ENCODE measurements at places on chromosomes 5 and 9. TPM values are rescaled to one million over a fixed set of nuclear protein-coding genes. Genes with fewer than 3 reads are reported as not detected.

DNA sequence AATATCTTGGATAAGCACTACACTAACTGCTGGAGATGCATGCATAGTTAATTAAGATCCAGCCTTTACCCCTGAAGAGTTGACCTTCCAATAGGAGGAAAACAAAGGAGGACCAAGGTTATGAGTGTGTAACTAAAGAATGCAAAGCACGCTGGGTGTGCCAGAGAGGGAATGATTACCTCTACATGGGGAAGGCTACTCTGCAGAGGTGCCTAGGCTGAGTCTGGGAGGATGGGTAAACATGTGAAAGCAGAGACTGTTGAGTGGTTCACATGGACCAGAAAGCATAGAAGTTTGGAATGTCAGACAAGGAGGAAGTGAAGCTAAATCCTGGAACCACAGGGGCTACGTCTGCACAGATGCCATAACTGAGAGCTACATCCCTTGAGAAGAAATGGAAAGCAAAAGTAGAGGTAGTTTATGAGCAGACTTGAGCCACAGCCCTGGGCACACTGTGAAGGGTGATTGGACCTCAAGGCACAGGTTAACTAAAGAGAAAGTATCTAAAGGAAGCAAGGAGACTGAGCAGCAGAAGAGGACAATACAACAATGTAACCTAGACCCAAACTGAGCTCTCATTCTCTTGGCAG, 176.2 kb downstream of the DENND1A start:
- no peaks in the 10 kb centered on the region for H3K27me3 ChIP-seq
- H3K36me3 ChIP-seq, result no peaks in the 10 kb centered on the region
- peaks cover 10% of the 10 kb centered on the region for H3K4me1 ChIP-seq
- DNase-seq, result no peak

- no peaks in the 10 kb centered on the region for H3K36me3 ChIP-seq
- no peak overlapping the region for H3K27ac ChIP-seq
- no peaks in the 10 kb centered on the region for H3K4me1 ChIP-seq
- no peaks in the 10 kb centered on the region for H3K27me3 ChIP-seq
- no peak for DNase-seq
These were observed 87.3 kb downstream of the INSYN2B start for GRCh38 chr5:169893010-169893409.

GRCh38 chr5:114355086-114355830, 6.6 kb upstream of the KCNN2 start:
- H3K4me3 ChIP-seq, result no peak overlapping the region
- no peak overlapping the region for H3K27ac ChIP-seq
- no peaks in the 10 kb centered on the region for H3K27me3 ChIP-seq

The ANKRD55 gene
- total RNA-seq, result not detected

The FOXI1 gene
- total RNA-seq, result not detected

The KLHL9 gene
- 22.1 TPM for total RNA-seq

DNA sequence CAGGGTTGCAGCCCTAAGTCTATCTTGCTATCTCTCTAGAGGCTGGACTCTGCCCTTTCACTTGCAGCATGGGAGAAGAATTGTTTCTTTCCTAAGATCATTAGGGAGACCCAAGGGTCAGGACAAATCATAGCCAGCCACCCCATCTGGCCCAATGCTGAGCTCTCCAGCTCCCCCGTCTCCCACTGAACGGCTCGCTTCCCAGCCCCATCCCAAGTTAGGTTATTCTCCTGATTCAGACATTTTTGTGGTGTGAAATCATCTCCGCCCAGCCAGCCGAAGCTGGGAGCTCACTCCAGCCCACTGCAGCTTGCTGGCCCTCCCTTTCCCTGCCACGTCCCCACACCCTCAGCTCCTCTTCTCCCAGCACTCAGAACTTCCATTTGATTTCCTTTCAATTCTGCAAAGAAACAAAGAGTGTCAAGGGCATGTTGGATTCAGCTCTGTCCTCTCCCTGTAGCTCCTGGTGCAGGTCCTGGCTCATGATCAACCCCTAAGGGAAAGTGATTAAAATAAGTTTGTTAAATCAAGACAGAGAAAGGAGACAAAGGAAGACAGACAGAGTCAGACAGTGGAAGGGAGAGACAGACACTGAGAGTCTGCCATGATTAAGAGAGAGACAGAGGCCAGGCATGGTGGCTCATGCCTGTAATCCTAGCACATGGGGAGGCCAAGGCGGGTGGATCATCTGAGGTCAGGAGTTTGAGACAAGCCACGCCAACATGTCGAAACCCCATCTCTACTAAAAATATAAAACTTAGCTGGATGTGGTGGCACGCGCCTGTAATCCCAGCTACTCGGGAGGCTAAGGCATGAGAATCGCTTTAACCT, 12.6 kb upstream of the SPARC start:
- H3K4me1 ChIP-seq, result peaks cover 18% of the 10 kb centered on the region
- H3K36me3 ChIP-seq, result no peaks in the 10 kb centered on the region
- no peak overlapping the region for H3K27ac ChIP-seq
- no peak for DNase-seq
- no peaks in the 10 kb centered on the region for H3K27me3 ChIP-seq

DNA sequence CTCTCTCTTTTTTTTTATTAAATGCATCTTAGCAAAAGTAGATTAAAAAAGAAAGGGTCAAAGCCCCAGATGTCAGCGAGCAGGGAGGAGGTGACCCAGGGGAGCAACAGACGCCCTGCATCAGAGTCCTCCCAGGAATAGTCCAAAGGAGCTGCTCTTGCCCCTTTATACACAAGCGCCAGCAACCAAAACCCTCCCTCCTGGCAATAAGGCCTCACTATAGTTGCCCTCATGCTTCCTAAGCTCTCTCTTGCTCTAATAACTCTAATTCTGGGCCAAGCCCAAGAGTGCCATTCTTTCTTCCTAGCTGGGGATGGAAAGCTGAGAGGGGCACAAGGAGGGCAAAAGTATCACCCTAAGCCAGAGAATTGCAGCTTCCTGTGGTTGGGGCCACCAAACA, 26.3 kb downstream of the PCDHGC5 start:
- H3K4me3 ChIP-seq, result no peak overlapping the region
- H3K27ac ChIP-seq, result peak overlapping the region; percentile 93
- H3K27me3 ChIP-seq, result 0 out of 2 replicates have a peak, but pooled peaks cover 4% of the 10 kb centered on the region
- no peak for DNase-seq
- H3K36me3 ChIP-seq, result peaks cover 10% of the 10 kb centered on the region

DNA sequence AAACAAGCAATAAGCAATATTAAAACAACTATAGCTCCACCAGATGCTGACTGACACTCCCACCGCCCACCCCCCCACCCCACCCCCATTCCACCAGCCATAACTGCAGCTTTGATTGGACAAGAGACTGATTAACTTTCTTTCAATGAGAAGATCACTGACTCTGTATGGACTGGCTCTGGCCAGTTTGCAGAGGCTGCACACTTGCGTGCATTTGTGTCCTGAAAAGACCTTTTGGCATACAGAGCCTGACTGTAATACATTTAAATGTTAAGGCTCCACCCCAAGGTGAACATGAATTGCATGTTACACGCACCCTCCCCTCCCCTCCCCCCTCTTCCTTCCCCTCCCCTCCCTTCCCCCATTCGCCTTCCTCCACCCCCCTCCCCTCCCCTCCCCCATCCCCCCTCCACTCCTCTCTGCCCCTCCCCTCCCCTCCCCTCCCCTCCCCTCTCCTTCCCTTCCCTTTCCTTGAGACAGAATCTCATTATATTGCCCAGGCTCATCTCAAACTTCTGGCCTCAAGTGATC, 31.1 kb downstream of the FGD3 start:
- H3K36me3 ChIP-seq, result peaks cover 19% of the 10 kb centered on the region
- no peaks in the 10 kb centered on the region for H3K27me3 ChIP-seq
- H3K4me1 ChIP-seq, result peaks cover 10% of the 10 kb centered on the region
- DNase-seq, result peak; percentile 21

GRCh38 chr9:20703146-20703545, 19.1 kb downstream of the FOCAD start:
- no peaks in the 10 kb centered on the region for H3K36me3 ChIP-seq
- DNase-seq, result no peak
- no peak overlapping the region for H3K27ac ChIP-seq

DNA sequence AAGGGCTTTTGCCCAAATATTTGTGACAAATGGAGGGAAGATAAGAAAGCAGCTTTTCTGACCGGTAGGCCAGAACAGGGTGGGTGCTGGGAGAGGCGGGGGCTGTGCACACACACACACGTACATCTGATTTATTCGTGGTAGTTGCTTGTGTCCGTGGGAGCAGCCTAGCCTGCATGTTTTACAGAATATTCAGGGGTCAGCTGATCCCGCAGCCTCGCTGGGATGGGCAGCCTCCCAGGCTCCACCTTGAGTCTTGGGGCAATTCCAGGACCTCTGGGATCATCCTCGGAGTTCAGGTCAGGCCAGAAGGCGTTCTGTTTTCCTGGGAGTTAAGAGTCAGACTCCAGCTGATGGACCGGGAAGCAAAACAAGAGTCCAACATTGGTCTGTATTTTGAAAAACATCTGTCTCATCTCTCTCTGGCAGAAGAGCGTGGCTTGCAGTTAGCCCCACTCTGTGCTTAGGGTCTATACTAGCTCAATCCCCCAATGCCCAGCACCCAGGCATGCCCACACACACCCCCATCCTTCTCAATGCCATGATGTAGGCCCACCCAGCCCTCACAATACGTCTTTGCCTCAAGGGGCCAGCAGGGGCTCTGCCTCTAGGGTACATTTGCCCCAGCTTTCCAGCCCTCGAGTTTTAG, 210.6 kb downstream of the GOLPH3 start:
- no peaks in the 10 kb centered on the region for H3K27me3 ChIP-seq
- H3K27ac ChIP-seq, result 0 out of 2 replicates have a peak overlapping the region, but pooled peaks have one; percentile 59
- H3K36me3 ChIP-seq, result no peaks in the 10 kb centered on the region

The COL5A1 gene
- 13.1 TPM for total RNA-seq

DNA sequence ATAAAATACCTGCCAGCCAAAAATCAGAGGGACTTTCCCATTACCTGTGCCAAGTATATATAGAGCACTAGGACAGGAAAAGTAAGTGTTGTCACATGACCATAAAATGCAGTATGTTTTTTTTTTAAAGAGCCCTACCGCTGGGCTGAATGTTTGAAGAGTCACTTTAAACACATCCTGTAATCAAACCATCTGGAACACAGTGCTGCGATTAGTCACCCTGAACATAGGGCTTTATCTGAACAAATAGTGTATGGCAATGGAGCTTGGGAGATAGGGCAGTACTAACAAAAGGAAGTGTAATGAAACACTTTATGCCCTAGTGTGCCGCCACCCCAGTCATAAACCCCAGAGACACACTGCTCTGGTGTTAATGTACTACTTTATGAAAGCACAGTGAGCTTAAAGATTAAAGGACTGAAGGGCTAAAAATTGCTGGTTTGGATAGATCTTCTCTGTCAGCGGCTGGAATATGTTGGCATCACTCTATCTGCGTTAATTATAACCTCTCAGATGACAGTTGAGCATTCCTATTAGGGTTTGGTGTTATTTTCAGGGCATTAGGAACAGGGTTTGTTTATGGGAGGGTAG, 90.4 kb downstream of the ZNF608 start:
- no peak overlapping the region for H3K4me3 ChIP-seq
- peaks cover 58% of the 10 kb centered on the region for H3K4me1 ChIP-seq
- H3K27ac ChIP-seq, result no peak overlapping the region
- H3K36me3 ChIP-seq, result no peaks in the 10 kb centered on the region

GRCh38 chr5:83731638-83732037, 11.0 kb upstream of the HAPLN1 start:
- H3K4me1 ChIP-seq, result no peaks in the 10 kb centered on the region
- no peak overlapping the region for H3K27ac ChIP-seq
- no peaks in the 10 kb centered on the region for H3K36me3 ChIP-seq
- DNase-seq, result no peak

DNA sequence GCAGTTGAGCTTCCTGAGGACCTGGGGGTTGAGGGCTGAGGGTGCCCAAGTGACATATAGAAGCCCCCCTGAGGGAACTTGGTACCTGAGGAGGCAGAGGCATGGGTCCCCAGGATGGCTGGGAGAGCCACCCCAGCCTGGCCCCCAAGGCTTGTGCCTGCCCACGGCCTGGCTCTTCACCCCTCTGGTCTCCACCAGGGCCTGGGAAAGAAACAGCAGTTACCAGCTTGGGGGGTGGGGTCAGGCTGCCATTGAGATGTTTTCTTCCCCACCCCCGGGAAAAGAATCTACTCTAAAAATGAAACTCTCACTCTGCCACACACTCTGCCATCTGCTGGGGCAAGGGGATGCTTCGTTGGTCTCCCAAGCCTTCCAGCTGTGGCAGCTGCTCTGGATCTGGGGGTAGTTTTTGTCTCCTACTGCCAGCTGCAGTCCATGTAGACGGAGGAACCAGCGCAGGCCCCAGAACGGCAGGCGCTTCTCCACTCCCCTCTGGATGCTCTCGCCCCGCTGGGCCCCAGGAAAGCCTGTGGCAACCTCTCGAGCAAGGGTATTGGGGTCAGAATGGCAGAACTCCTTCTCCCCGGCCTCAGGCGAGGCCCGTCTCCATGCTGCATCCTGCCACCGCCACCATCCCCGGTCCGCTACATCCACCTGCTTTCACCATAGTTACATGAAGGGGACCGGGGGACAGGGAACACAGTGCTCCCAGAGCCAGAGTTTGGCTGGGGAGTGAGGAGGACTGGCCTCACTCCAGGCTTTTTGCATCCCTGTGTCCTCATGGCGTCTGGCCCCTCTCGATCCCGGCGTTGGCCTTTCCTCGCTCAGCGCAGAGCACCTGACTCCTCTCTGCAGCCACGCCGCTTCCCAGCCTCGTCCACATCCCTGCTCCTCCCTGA, 123.5 kb downstream of the DAB2IP start:
- H3K27me3 ChIP-seq, result no peaks in the 10 kb centered on the region
- no peak overlapping the region for H3K4me3 ChIP-seq
- no peaks in the 10 kb centered on the region for H3K4me1 ChIP-seq
- peaks cover 3% of the 10 kb centered on the region for H3K36me3 ChIP-seq

GRCh38 chr9:26744191-26744965, 148.2 kb downstream of the CAAP1 start:
- H3K36me3 ChIP-seq, result no peaks in the 10 kb centered on the region
- peaks cover 42% of the 10 kb centered on the region for H3K4me1 ChIP-seq
- no peaks in the 10 kb centered on the region for H3K27me3 ChIP-seq
- H3K27ac ChIP-seq, result no peak overlapping the region

DNA sequence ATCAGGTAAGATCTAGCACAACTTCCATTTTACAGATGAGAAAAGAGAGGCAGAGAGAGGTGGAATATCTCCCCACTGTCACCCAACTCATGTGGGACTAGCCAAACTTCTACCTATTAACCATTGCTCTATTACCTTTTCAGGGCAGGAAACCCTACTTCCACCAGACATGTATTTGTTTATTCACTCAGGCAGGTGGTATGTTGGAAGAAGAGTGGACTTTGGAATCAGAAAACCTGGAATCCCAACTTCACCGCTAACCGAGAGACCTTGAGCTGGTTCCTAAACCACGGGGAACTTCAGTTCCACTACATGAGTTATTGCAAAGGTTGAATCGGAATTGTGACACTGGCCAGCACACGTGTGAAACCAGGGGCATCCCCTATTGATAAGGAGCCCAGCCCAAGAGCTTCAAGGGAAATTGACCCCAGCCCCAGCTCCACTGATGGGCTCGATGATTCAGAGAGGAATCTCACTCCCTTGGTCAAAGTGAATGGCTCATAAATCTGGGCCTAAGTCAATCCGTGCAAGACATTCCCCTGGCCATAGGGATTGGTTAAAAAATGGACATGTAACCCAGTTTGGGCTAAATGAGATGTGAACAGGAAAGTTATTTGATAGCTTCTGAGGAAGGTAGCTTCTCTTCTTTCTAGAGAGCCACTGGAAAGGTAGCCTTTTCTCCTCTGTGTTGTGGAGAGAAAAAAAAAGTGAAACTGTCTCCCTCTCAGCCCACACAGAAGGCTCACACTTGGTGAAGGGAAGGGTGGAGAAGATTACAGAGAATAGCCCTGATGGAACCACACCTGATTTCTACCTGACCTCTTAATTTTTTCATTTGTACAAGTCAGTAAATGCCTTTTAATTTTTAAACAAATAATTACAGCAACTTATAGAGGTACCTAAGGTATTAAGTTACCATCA, 5.5 kb upstream of the GLIS3 start:
- no peak overlapping the region for H3K27ac ChIP-seq
- DNase-seq, result no peak

The SLC25A2 gene
- total RNA-seq, result not detected

- no peak for DNase-seq
- H3K4me1 ChIP-seq, result peaks cover 3% of the 10 kb centered on the region
- no peak overlapping the region for H3K27ac ChIP-seq
- H3K36me3 ChIP-seq, result no peaks in the 10 kb centered on the region
These were observed 1.0 kb downstream of the NAIF1 start for GRCh38 chr9:128065907-128066712.
